Stimulated activated CD8-positive, alpha-beta memory T cell treated with anti-CD3 and anti-CD28 coated beads, Interleukin-4, amount 100 ng/mL, for 4 hours (primary cell): ENCODE measurements at places on chromosomes 11 and 22.

GRCh38 chr11:115287266-115287665 lies 216.9 kb downstream of the CADM1 start:
- no peak for DNase-seq

DNA sequence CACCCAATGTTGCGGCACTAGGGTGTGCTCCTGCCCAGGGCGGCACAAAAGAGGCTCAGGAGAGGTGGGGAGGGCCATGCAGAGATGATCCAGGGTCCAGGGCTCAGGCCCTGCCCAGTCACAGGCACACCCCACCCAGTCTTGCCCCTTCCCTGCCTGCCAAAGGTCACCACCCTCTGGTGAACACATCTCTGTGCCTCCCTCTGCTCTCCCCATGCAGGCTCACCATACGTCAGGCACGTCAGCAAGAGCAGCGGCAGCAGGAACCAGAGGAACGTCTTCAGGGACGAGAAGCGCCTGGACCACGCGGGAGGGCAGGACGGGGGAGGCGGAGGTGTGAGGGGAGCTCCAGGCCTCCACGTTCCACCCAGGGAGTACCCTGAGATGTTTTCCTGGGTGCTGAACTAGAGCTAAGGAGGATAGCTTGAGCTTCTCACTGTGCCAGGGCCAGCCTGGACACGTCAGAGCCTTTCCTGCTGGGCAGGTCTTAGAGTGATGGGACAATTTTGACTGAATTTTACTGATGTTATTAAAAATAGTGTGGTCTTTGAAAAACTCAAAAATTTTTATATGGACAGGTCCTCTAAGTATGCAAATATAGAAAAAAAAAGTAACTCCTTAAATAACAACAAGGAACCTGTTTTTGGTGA lies 7.2 kb downstream of the SUN2 start:
- DNase-seq, result no peak

GRCh38 chr22:22983816-22984215 lies 86.5 kb upstream of the GNAZ start:
- DNase-seq, result no peak

- no peak for DNase-seq
These were observed 40.2 kb downstream of the MICAL3 start for GRCh38 chr22:17984114-17984513.

GRCh38 chr11:86372041-86372440 lies 2.6 kb upstream of the CCDC81 start:
- DNase-seq, result no peak

- DNase-seq, result no peak
These were observed 28.7 kb upstream of the CASP12 start for GRCh38 chr11:104926771-104927611.

DNA sequence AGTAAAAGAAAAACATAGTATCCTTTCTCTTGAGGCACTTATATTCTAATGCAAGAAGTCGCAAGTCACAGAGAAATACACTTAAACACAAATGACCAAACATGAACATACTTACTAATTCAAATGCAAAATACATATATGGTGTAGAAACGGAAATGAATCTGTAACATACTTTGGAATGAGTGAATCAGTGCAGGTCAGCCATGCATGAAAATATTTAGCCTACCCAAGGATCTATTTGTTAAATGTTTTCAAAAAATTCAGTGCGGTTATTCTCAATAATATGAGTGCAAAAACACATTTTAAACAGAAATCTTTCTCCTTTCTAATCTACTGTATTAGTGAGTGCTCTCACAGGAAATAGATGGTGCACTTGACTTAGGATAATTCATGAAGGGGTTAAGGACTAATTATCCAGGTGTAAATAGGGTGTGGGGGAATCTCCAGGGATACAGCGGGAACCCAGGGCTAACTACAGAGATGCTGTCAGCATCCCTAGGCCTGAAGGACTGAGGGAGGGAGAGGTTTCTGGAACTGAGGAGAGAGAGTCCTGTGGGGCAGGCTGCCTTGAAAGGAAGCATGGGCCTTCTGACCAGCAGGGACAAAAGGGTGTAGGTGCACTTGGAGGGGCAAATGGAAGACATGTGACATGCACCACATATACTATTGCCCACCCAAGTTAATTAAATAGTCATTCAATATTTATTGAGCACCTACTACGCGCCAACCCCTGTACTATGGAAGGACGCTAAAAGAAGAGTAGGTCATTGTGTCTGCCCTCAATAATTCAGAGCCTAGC lies 139.2 kb downstream of the MAML2 start:
- DNase-seq, result no peak

GRCh38 chr11:114075891-114076441 lies 16.5 kb downstream of the ZBTB16 start:
- DNase-seq, result no peak

DNA sequence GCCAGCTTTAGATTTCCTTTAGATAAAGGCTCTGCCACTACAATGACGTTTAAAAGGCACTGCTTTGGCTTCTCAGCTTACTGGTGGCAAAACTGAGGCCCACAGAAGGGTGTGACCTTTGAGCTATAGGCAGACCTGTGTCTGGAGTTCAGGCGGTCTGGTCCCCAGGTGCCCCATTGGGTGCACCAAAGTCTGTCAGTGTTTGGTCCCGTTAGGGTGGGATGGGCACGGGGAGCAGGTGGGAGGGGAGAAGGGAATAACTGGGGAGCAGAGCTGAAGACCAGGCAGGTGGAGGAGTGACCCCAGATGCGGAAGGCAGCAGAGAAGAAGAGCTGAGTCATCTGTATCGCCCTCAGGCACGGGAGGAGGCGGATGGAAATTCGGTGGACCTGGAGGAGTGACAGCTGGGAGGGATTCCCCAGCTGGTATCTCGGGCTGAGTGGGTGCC lies 45.3 kb upstream of the GCAT start:
- no peak for DNase-seq

DNA sequence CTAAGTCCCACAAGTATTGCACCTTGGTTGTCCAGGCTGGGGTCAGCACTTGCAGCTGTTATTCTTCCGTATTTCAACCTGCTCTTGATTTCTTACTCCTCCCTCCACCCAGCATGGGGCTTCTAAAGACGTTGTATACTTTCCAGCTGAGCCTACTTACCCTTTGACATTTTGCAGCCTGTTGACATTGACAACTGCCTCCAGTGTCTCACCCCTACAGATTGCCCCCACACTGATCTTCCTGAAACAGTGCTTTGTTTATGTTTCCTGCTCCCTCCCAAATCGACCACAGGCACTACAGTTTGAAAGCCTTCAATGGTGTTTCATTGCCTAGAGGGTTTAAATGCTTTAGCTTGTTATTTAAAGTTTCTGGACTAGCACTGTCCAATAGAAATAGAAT lies 56.6 kb downstream of the FAM83F start:
- DNase-seq, result no peak

- DNase-seq, result no peak
These were observed 2.1 kb upstream of the EEF1G start for GRCh38 chr11:62575837-62576236.

- DNase-seq, result no peak
These were observed 49.3 kb downstream of the CHRDL2 start for GRCh38 chr11:74681686-74682651.

DNA sequence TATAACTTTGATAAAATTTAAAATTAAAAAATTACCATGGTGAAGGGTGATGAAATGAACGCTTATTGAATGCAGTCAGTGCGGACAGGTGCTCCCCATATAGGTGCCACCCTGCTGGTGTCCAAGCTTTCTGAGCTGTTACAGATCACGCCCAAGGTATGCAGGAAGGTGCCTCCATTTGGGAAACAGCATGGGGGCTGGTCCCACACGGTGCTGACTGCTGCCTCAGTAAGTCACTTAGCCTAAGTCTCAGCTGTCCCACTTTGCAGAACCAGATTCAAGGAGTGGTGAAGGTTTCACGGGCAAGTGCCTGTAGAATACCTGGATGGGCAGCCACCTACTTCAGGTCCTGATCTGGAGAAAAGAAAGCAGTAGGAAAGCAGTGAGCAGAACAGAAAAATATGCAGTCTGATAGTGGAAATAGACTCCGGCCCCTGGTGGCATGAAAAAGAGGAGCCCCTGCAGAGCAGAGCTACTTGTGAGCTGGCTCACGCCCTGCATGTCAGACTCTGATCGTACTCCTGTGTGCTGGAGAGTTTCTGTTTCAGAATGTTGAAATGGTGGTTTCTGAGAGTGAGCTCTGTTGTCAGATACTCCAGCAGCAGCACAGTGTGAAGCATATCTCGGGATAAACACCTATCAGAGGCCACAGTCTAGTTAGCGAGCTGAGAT lies 33.2 kb downstream of the ADORA2A start:
- DNase-seq, result no peak

DNA sequence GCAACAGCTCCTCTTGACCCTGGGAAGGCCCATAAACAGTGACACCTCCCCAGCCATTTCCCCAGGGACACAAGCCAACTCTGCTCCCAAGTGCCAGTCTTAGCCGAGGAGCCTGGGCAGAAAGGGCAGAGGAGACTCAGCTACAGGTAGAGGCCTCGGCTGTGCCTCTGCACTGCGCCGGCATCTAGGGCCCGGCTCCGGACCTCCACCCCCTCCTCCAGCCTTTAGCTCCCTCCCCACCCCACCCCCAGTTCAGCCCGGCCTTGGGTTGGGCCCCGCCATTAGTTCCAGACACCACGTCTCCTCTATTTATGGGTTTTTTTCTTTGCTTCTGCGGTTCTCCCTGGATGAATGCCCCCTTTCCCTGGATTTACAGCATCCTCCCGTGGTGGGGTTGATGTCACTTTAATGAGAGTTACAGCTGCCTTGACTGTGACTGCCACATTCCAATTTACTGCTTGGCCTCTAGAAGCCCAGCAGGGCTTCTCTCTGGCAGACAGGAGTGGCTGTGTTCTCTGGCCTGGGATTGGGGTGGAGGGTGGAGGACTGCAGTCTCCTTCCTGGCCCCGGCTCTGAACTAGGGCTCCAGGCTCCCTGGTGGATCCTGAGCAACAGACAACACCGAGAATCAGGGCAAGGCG lies 13.5 kb upstream of the OAF start:
- no peak for DNase-seq

GRCh38 chr11:75351541-75351790 lies at the start of gene ARRB1:
Gene ARRB1, minus strand, starts transcription at chr11:75351661. Its CDS starts 54 bp downstream, at chr11:75351607.
- no peak for DNase-seq

DNA sequence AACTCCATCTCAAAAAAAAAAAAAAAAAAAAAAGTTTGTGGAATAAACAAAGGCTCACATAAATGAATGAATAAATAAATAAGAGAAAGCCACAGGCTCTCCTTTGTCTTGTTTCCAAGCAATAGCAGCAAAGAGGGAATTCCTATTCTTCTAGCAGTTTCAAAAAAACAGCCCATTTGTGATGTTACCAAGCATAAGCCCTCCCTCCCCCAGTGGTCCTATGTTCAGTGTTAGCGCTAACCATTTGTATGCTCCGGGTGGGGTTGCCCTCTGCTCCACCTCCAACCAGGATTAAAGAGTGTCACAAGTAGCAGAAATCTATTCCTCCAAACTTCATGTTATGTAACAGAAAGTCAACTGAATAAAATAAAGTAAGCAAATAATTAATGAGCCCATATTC lies 1215.0 kb upstream of the TENM4 start:
- no peak for DNase-seq

- no peak for DNase-seq
These were observed 84.2 kb downstream of the MORC2 start for GRCh38 chr22:30884211-30885000.

- DNase-seq, result no peak
These were observed 66.4 kb downstream of the SMCO4 start for GRCh38 chr11:93476796-93477195.

- no peak for DNase-seq
These were observed 19.9 kb downstream of the MMP10 start for GRCh38 chr11:102760344-102761035.

GRCh38 chr11:68010090-68011041 lies at the start of gene ALDH3B1:
Gene ALDH3B1, plus strand, starts transcription at chr11:68010327. Its CDS starts 4,971 bp downstream, at chr11:68015298.
- DNase-seq, result no peak

GRCh38 chr11:16603245-16603644 lies 135.2 kb upstream of the C11orf58 start:
- DNase-seq, result no peak

- DNase-seq, result no peak
These were observed 6.0 kb upstream of the NPTXR start for GRCh38 chr22:38849811-38850210.

DNA sequence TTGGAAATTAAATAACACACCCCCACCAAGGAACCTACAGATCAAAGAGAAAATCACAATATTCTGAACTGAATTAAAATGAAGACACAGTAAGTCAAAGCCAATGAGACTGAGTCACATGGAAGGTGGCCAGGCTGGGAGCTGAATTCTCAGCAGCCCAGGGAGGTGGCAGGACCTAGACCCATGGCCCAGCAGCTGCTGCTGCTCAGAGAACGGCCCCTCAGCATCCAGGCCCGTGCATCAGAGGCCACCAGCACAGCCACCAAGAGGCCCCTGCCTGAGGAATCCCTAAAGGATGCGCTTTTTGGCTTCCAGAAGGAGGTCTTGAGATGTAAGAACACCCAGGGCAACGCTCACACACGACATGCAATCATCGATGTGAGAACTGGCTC lies 35.0 kb downstream of the TBX1 start:
- DNase-seq, result no peak

DNA sequence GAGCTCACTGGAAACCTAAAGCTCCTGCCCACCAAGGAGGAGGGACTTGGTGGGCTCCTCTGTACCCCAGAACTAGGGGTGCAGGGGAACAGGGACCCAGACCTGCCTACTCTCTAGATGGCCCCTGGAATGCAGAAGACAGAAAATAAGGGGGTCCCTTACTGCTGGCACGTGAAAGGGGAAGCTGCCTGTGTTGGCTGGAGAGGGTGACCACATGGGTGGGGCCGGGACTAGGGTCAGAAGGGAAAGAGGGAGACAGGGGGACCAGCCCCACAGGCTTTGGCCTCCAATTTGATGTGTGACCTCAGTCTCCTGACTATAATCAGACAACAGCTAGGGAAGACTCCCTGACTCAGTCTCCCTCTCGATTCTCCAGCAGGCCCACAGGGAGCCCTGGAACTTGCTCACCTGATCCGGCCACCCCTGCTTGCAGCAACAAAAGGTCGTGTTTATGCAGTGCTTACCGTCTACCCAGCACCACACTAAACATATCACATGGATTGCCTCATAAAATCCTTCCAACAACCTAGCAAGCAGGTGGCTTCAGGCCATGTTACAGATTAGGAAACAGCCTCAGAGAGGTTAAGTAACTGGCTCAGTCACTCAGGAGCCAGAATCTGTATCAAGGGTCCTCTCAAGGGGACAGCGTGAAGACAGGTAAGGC lies 10.2 kb downstream of the ARAP1 start:
- DNase-seq, result no peak

GRCh38 chr11:86637988-86638387 lies 34.4 kb downstream of the ME3 start:
- no peak for DNase-seq

DNA sequence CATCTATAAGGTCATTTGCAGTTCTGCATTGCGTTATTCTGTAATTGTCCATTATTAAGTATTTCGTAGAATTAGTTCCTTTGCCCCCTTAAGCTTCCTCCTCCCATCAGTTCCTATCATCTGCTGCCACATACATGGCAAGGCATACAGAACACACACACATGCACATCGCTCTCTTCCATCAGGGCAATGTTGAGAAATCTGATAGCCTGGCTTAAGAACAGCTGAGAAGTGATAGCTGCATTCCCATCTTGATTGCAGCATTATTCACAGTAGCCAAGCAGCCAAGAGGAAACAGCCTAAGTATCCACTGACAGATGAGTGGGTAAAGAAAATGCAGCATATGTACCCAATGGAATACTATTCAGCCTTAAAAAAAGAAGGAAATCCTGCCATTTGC lies 186.8 kb upstream of the CADM1 start:
- DNase-seq, result no peak

GRCh38 chr11:70694371-70694770 lies 296.0 kb downstream of the CTTN start:
- DNase-seq, result no peak
